ENCODE measurements at places on chromosomes 3 and 15.

DNA sequence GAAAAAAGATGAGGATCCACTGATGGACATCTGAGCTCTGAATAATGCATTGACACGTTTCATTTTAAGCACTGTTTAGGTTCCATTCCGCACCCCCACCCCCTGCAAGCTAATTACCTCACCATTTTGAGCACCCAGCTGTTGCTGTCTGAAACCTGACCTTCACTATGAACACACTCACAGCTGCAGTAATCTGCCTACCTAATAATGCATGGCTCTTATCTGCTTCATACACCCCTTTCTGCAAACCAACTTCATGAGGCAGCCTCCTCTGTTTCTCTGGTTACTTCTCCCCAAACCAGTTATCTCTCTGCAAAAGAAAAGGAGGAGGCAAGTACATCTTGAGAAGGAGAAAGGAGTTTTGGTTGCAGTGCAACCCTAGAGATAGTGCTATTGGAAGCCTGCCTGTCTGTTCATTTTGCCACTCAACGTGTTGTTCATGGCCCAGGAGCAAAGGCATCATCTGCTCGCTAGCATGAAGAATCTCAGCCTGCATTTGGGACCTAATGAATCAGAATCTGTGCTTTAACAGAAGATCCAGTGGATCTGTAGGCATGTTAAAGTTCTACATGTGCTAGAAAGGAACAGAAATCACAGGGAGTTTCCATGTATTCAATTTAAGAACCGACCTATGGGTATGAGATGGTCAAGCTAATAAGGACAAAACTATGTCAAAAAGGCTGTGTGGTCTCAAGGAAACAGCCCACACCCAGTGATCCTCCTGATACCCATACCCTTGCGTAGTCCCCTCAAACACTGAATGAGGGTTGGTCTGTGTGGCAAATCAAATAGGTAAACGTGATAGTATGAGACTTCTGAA, 87.2 kb downstream of the MB21D2 start:
- DNase-seq: no peak

DNA sequence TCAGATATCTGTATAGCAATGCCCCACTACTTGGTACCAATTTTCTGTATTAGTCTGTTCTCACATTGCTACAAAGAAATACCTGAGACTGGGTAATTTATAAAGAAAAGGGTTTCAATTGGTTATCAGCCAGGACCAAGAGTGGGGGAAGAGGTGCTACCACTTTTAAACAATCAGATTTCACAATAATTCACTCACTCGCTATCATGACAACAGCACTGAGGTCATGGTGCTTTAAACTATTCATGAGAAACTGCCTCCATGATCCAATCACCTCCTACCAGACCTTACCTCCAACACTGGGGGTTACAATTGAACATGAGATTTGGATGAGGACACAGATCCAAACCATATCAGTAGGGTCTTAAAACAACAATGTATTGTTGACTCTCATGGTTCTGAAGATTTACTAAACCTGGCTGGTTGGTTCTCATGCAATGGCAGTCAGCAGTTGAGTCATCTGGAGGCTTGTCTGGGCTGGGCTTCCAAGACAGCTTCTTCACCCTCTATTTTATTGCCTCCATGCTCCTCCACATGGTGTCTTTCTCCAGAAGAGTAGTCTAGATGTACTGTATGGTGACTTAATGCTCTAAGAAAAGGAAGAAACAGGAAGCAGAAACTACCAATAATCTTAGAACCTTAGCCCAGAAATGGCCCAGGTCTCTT, 21.2 kb upstream of the TM4SF4 start:
- DNase-seq: no peak

GRCh38 chr15:74213858-74214284, 11.3 kb upstream of the STRA6 start:
- peak; percentile 82 for DNase-seq

- DNase-seq: no peak
Measured at GRCh38 chr3:114896978-114897377, 250.1 kb downstream of the ZBTB20 start.

DNA sequence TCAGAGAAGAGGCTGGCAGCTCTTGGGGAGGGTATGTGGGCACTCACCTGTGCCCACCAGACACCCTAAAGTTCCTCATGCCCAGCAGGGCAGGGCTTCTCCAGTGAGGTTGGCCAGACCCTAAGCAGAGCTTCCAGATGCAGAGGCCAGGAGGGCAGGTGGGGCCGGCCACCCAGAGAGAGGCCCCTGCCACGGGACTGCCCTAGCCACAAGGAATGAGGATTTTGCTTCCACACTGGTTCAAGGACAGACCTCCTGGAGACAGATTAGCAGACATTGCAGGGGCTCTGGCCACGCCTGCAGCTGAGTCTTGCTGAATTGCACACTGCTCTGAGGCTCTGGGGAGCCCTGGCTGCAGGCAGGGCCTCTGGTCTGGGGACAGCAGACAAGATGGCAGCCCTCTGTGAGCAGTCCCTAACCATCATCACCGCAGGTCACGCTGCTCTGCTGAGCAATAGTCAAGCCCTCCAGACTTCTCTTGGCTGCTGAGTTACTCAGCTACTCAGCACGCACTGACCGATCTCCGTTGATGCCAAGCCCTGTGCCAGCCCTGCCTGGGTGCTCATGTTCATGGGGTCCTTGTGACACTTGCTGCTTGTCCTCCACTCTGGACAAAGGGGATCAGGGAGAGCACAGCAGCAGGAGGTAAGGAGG, 117.4 kb upstream of the ABHD17C start:
- DNase-seq: no peak

Data from neuronal stem cell (in vitro differentiated cells).